Stimulated activated CD4-positive, alpha-beta T cell treated with anti-CD3 and anti-CD28 coated beads, Interleukin-1b, Interleukin-23, amount 100 ng/mL, for 1 hour (primary cell): ENCODE measurements at places on chromosomes 7 and 10.

- no peak for DNase-seq
Measured at GRCh38 chr7:28954946-28955345, 3.2 kb downstream of the TRIL start.

GRCh38 chr10:6232225-6232807, 29.6 kb downstream of the PFKFB3 start:
- DNase-seq, result no peak

DNA sequence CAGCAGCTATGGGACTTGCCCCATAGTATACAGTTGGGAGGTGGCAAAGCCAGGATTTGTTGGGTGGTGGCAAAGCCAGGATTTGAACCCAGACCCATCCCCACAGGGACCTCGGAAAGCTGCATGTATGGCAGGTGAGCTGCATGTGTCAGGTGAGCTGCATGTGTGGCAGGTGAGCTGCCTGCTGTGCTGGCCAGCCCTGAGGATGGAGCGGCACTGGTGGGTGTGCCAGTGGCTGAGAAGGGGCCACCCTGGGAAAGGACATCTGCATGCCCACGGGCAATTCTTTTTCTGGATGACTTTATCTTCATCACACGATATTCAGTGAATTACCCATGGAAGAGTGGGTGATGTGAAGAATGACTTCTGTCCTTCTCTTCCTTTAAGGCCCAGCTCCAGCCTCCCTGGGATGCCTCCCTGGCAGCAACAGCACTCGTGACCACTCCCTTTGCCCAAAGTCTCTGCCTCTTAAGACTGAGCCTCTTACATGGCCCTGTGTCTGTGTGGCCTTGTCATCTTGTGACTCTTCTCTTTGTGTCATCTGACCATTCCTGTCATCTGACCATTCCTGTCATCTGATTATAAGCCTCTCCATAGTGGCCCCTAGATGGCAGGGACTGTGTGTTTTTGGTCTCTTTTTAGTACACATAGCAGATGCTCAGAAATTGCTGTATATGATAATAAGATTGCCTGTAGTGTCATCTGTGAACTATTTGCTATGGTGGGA, 25.0 kb downstream of the CLEC2L start:
- no peak for DNase-seq

DNA sequence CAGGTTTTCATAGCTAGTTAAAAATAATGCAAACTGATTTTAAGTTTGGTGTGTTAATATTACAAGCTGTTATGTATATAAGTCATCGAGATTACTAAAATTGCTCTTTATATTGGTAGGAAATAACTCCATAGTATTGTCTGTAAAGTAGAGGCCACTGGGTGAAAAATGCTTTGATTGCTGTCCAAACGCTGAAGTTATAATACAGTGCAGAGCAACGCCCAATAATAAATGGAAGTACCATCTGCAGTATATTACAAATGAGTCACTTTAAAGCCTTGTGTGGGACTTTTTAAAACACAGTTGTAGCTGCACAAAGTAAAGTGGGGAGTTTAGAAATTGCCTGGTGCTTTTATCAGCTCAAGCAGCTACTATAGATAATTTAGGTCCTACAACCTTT, 196.1 kb downstream of the NXPH1 start:
- no peak for DNase-seq

GRCh38 chr10:72242675-72243074, 26.6 kb upstream of the ASCC1 start:
- no peak for DNase-seq

- DNase-seq, result no peak
Measured at GRCh38 chr7:76069238-76069638, 21.3 kb downstream of the MDH2 start.

GRCh38 chr10:119132521-119133345, 28.8 kb downstream of the DENND10 start:
- DNase-seq, result no peak

DNA sequence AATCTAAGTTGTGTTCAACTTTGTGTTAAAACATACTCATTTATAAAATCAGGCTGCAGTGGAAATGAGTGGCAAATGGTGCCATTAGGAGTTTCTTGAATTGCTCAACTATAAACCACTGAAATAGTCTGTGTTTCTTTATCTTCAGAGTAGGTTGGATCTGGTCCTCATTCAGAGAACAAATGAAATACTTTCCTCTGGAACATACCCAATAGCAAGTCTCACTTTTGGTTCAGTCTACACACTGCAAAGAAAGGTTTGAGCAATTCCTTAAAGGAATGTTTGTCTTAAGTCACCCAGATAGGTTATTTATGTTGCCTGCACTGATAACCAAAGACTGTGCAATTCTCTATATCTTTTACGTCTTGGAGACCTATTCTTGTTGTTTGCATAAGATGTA, 62.5 kb downstream of the ABCB4 start:
- no peak for DNase-seq

DNA sequence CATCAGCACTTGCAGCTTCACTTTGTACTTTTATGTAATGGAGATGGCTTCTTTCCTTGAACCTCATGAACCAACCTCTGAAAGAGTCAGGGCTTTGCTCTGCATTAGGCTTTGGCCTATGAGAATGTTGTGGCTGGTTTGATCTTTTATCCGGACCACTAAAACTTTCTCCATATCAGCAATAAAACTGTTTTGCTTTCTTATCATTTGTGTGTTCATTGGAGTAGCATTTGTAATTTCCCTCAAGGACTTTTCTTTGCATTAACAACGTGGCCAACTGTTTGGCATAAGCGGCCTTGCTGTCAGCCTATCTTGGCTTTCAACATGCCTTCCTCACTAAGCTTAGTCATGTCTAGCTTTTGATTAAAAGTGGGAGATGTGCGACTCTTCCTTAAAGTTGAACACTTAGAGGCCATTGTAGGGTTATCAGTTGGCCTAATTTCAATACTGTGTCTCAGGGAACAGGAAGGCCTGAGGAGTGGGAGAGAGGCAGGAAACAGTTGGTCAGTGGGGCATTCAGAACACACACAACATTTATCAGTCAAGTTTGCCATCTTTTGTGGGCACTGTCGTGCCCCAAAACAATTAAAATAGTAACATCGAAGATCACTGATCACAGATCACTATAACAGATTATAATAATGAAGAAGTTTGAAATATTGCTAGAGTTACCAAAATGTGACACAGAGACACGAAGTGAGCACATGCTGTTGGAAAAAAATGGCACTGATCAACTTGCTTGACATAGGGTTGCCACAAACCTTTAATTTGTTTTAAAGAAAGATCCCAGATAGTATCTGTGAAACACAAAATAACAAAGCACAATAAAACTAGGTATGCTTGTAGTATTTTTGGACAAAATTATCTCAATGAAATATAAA, 64.7 kb downstream of the NRF1 start:
- DNase-seq, result no peak

GRCh38 chr7:47458057-47458456, 123.9 kb downstream of the TNS3 start:
- DNase-seq, result no peak

- DNase-seq, result no peak
Measured at GRCh38 chr10:28326516-28327490, 23.9 kb upstream of the MPP7 start.

- no peak for DNase-seq
Measured at GRCh38 chr7:91835091-91835825, 45.2 kb downstream of the MTERF1 start.

- DNase-seq, result no peak
Measured at GRCh38 chr10:6988654-6989053, 408.6 kb upstream of the PRKCQ start.

DNA sequence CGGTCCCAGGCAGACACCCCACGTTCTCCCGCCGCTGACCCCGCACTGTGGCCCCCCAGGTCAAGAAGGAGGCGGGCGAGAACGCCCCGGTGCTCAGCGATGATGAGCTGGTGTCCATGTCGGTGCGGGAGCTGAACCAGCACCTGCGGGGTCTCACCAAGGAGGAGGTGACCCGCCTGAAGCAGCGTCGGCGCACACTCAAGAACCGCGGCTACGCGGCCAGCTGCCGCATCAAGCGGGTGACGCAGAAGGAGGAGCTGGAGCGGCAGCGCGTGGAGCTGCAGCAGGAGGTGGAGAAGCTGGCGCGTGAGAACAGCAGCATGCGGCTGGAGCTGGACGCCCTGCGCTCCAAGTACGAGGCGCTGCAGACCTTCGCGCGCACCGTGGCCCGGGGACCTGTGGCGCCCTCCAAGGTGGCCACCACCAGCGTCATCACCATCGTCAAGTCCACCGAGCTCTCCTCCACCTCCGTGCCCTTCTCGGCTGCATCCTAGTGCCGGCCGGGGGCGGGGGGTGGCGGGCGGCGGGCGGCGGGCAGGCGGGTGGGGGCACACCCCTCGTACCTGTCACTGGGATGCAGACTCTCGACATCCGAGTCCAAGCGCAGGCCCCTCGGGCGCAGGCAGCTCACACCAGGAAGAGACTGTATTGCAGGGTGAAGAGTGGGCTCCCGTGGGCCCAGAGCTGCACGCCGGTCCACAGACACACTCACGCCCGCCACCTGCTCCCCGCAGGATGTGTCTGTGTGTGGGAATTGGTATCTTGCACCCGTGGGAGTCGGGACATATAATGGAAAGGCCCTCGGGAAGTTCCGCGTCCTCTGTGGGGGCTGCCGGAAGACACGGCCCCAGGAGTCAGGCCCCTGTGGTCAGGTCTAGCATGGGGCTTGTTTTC, 9.6 kb downstream of the MAFK start:
- DNase-seq, result no peak

- no peak for DNase-seq
Measured at GRCh38 chr7:28984631-28985030, 26.5 kb upstream of the TRIL start.

GRCh38 chr7:66697449-66698438, 42.8 kb upstream of the RABGEF1 start:
- DNase-seq, result no peak

- DNase-seq, result no peak
Measured at GRCh38 chr7:25557930-25558329, 329.6 kb upstream of the NPVF start.

- no peak for DNase-seq
Measured at GRCh38 chr10:101020427-101021075, 10.4 kb downstream of the PDZD7 start.

- no peak for DNase-seq
Measured at GRCh38 chr10:31457858-31458257, 138.8 kb downstream of the ZEB1 start.

- no peak for DNase-seq
Measured at GRCh38 chr7:139658908-139659675, 118.7 kb downstream of the HIPK2 start.

- no peak for DNase-seq
Measured at GRCh38 chr7:3312583-3312982, 11.5 kb downstream of the SDK1 start.

- no peak for DNase-seq
Measured at GRCh38 chr7:155925682-155926081, 113.4 kb upstream of the SHH start.

GRCh38 chr7:86867163-86867762, 192.2 kb downstream of the ELAPOR2 start:
- DNase-seq, result no peak

DNA sequence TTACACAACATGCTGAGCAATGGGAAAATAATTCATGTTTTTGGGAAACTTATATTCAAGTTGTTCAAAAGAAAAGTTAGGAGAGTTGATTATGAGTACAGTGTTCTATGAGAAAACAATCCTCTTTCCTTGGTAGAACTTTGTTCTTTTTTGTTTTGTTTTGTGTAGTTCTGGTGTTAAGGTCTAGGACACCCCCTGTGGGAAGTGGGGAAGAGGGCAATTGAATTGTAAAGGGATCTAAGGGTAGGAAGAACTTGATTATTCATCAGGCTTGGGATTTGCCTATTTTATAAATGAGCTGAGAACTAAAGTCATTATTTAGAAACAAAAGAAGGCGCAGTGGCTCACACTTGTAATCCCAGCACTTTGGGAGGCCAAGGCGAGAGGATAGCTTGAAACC, 25.9 kb upstream of the CDK13 start:
- DNase-seq, result no peak
